ENCODE measurements at places on chromosomes 13 and 19.

DNA sequence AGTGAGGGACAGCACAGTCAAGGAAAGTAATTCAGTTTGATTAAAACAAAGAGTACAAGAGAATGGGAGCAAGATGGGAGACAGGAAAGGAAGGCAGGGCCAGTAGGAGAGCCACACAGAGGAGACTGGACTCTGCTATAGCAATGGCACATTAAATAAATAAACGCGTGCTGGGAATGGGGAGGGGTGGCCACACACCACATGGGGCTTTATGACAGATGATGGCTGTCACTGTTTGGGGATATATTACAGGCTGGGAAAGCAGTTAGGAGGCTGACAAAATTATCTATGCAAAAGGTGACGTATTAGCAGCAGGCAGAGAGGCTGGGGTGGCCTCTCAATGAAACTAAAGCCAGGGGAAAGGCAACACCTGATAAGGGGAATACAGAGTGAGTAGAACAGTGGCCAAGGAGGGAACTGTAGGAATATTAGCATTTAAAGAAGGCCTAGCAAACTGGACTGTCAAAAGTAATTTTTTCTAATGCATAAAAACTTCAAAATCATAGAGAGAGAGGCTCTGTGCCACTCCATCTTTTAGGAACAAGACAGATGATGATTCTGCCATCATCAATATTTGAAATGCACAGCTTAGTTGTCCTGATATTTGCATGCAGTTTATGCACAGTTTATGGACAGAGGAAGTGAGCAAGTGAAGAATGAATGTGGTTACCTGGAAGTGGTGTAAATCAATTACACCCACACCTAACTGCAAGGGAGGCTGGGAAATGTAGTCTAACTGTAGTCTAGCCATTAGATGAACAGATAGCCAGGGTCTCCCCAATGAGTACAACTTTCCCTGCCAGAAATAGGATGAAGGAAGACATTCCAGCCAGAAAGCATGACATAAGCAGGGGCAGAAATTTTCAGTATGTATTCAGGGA is 346.5 kb downstream of the FOXO1 start:
- peak; percentile 17 for DNase-seq

- no peak for DNase-seq
Observed at GRCh38 chr19:31145007-31145406, 204.2 kb downstream of the TSHZ3 start.

DNA sequence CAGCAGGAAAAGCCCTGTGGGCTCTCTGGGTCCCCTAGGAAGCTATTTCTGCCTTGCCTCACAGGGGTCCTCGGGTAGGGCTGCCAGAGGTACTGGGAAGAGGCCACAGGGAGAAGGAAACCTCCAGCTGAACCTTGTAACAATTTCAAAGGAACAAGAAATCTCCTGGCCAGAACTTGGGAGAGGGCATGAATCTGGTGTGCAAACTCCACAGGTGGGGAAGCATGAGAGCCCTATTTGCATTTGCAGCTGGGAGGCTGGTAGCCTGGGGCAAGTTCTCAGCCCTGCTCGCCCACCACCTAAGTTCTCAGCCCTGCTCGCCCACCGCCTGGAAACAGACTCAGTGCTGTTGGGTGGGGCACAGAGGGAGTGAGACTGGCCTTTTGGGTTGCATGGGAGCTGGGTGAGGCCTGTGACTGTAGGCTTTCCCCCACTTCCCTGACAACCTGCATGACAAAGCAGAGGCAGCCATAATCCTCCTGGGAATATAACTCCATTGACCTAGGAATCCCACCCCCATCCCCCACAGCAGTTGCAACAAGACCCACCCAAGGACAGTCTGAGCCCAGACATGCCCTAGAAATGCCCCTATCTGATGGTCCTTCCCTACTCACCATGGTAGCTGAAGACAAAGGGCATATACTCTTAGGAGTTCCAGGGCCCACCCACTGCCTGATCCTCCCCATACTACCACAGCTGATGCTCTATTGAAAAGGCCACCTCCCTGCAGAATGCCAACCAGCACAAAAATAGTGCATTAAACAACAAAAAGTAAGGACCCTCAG is 11.7 kb downstream of the UGGT2 start:
- DNase-seq: no peak

GRCh38 chr19:12838182-12838885 is at the start of gene MAST1:
TSS of gene MAST1 (plus strand) at chr19:12838515. CDS start at chr19:12838573, 58 bp downstream.
- no peak for DNase-seq

GRCh38 chr13:36783890-36784289 is 35.1 kb upstream of the RFXAP start:
- DNase-seq: no peak

All from activated CD4-positive, alpha-beta T cell treated with anti-CD3 and anti-CD28 coated beads, Interleukin-2, amount 50 U/mL, for 24 hours (primary cell).